ENCODE measurements at places on chromosomes 7 and 10. TPM values are rescaled to one million over a fixed set of nuclear protein-coding genes. Genes with fewer than 3 reads are reported as not detected.
A peak's percentile ranks its signal among the peaks of the same experiment; 100 is the strongest.

Gene MAPK8
- 111 TPM for total RNA-seq

Gene FZD1
- 5.2 TPM for total RNA-seq

Gene COMTD1
- 3.9 TPM for total RNA-seq

Gene CALHM1
- total RNA-seq: not detected

Gene CALML3
- not detected for total RNA-seq

- DNase-seq: no peak
These were observed 159.8 kb downstream of the NRF1 start for GRCh38 chr7:129771201-129771927.

DNA sequence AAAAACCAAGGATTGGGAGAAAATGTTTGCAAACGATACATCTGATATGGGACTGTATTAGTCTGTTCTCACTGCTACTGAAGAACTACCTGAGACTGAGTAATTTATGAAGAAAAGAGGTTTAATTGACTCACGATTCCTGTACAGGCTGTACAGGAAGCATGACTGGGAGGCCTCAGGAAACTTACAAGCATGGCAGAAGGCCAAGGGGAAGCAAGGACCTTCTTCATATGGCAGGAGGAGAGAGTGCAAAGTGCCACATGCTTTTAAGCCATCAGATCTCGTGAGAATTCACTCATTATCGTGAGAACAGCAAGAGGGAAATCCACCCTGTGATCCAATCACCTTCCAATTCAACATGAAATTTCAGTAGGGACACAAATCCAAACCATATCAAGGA is 11.0 kb downstream of the ZNF713 start:
- no peak for DNase-seq

DNA sequence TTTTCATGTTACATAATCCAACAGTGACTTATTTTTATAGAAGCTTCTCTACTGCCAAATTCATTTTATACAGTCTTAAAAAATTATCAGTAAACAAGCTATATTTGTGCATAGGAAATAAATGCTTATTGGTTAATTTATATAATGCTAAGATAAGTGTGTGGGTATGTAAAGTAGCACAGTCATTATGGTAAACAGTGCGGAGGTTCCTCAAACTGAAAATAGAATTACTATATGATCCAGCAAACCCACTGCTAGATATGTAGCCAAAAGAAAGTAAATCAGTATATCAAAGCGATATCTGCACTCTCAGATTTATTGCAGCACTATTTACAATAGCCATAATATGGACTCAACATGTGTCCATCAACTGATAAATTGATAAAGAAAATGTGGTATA is 71.1 kb downstream of the ATRNL1 start:
- no peak for DNase-seq

DNA sequence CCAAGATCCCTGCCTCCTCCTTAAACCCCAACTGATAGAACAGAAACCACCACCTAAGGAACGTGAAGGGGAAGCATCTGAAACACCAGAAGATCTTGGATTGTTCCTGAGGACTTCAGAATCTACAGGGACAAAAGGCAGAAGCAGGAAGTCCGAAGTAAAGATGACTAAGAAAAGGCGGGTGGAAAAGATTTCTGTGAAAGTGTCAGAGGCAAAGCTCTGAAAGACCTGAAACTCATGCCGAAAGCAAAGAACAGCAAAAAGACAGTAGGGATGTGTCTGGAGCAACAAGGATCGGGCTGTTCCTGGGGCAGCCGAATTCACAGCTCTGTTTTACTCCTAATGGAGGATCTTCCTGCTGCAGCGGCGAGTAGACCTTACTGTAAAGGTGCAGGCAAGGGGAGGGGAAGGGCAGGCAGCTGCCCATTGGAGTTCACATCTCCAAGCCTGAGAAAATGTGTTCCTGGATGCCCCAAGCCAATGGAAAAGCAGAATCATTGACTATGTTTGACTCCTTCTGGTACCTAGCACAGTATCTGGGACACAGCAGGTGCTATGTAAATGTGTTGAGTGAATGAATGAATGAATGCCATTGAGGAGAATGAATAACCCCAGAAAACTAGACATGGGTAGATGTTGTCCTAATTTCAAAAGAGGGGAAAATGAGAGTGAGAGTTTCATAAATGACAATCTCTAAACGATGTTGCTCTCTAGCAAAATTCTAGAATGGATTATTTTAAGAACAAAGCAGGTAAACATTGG is 40.4 kb downstream of the PDIA4 start:
- no peak for DNase-seq

GRCh38 chr10:4983615-4984216 is 19.9 kb downstream of the AKR1C2 start:
- no peak for DNase-seq

DNA sequence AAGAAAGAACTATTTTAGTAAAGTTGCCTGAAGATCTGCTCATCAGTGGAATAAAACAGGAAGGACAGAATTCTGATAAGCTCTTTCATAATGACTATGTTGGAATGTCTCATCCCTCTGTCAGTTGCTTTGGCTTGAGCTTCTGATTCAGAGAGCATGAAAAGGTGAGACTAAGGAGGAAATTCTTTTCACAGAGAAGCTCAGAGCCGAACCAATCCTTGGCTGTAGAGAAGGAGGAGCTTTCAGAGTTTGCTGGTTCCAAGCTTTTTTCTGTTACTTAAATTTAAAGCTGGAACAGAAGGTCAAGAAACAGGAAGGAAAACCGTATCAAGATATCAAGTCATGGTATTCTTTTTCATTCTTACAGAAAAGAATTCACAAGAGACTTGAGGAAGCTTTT is 24.0 kb downstream of the GSTO2 start:
- DNase-seq: peak; percentile 54

DNA sequence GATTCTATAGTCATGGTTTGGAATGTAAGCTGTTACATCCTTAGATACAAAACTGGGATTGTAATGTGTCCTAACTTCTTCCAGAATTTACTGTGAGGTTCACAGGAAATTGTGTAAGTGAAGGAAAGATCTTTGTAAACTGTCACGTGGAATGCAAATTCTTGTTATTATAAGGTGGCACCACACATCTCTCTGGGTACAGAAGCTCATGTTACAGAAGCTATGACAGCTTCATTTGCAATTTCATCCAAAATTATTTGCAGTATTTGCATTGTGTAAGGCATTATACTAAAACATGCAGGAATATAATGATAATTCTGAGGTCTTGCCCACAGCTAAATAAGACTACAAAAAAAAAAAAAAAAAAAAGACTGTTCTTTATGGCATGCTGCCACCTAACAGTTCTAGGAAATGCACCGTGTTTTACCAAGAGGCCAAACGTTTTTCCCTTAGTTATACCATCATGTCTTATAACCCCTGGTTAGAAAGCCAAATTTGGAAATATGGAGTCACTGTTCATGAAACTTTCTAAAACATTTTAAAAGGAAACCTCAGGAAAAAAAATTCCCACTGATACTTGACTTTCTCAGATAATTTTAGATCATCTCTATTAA is 17.6 kb downstream of the MINDY3 start:
- peak; percentile 42 for DNase-seq

DNA sequence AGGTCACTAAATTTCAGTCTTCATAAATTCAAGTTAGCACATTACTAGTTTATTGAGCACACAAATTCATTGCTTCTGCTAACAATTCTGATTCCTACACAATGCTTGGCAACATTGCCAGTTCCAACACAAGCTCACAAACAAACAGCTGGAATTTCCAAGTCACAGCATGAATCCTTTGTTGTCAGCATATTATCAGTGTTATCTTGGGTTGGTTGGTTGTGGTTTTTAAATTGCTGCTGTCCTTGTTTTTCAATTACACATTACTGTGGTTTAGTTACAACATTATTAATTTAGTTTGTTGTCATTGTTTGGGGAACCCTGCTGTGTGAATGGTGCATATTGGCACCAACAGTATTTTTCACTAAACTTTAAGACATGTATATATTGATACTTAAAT is 86.0 kb upstream of the ARID5B start:
- DNase-seq: no peak

DNA sequence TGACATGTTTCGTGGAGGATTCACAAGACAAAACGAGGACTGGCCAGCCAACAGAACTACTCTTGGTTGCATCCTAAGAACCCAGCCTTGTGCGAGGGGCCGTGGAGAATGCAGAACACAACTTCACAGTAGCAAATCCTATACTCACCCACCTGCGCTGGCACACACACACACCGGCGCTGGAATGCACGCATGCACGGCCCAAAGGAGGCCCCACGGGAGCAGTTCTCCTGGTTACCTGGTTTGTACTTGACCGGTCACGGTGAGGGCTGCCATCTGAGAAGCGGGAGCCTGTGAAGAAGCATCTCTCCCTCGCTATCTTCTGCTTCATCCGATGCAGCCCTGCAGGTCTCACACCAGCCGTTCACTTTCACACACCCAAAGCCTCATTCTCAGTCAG is 137.8 kb downstream of the ZMYND11 start:
- DNase-seq: no peak

- no peak for DNase-seq
These were observed 4.2 kb upstream of the SORBS1 start for GRCh38 chr10:95565336-95565735.

- DNase-seq: peak; percentile 59
These were observed at the start of gene KIAA1549 for GRCh38 chr7:138981332-138982203. Gene KIAA1549, minus strand, starts transcription at chr7:138981389. Its CDS starts 120 bp downstream, at chr7:138981269.

DNA sequence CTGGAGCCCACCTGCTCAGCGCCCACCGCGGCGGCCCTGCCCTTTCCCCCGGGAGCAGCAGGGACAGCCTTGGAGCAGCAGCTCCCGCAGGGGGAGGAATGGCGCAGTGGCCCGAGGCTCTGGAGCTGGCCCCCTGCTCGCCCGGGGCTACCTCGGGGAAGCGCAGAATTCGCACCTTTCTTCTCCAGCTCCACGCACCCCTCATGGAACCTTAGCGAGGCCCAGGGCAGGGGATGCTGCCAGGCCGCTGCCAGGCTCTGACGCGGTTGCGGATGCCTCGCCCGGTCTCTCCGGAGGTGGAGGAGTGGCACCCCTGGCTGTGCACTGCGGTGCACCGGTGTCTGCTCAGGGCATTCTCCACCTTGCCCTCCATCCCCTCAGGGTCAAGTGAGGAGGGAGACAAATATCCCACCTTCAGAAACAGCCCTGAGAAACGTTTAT is 84.9 kb upstream of the MKI67 start:
- DNase-seq: no peak

GRCh38 chr10:55550236-55550635 is 749.2 kb upstream of the PCDH15 start:
- no peak for DNase-seq

- DNase-seq: no peak
These were observed 170.2 kb upstream of the PITRM1 start for GRCh38 chr10:3342771-3343170.

GRCh38 chr10:44992070-44992731 is 8.5 kb upstream of the ZNF22 start:
- no peak for DNase-seq

GRCh38 chr7:108384716-108385483 is 71.3 kb downstream of the NRCAM start:
- no peak for DNase-seq

DNA sequence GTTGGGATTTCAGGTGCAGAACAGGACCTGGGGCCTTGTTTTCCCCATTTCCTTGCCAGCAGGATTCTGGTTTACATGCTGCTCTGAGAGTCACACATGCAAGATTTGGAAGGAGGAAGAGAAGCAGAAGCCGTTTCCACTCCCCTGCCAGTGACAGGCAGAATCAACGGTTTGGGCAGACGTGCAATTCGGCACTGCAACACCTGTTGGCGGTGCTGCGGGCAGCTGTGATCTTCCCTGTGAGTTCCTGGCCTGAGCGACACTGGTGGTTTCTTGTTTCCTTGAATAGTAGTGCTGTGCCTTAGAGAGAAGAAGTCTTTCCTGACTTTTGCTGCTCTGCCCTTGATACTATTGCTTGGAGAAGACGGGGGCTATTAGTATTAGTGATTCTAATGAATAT is 1126.2 kb downstream of the TYW1 start:
- no peak for DNase-seq

DNA sequence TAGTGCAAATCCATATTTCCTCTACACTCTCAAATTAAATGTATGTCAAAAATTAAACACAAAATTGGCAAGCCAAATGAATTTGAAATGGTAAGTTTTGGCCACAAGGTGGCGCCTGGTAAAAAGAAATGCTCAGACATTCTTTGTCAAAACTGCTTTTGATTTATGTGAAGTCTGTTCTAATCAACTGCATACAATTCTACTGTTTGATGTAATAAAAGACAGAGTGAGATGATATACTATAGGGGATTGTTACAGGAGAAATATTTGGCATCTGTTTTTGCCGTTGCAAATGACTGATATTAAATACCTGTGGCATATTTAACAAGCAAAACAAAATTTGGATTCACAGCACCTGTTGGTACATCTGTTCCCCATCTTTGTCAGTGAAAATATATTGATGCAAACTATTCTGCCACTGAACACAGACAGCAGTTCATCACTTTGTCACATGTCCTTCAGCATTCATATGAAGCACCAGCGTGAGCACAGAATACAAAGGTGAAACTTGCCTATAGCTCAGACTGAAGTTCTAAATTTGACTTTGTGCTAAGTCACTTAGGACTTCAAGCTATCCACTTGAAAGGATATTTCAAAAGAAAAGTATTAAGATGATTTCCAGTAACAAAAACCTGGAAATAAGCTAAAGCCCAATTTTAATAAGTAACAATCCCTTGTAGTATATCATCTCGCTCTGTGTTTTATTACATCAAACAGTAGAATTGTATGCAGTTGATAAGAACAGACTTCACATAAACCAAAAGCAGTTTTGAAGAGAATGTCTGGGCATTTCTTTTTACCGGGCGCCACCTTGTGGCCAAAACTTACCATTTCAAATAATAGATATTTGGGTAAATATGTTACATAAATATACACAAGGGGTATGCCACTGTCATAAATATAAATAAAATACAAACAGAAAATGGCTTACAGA is 10.2 kb upstream of the CH25H start:
- DNase-seq: peak; percentile 75

- DNase-seq: peak; percentile 30
These were observed 325.5 kb downstream of the SFMBT2 start for GRCh38 chr10:7085147-7085912.

GRCh38 chr10:66695046-66695445 is 230.8 kb upstream of the LRRTM3 start:
- no peak for DNase-seq
